ENCODE measurements at places on chromosomes 1 and 21.

DNA sequence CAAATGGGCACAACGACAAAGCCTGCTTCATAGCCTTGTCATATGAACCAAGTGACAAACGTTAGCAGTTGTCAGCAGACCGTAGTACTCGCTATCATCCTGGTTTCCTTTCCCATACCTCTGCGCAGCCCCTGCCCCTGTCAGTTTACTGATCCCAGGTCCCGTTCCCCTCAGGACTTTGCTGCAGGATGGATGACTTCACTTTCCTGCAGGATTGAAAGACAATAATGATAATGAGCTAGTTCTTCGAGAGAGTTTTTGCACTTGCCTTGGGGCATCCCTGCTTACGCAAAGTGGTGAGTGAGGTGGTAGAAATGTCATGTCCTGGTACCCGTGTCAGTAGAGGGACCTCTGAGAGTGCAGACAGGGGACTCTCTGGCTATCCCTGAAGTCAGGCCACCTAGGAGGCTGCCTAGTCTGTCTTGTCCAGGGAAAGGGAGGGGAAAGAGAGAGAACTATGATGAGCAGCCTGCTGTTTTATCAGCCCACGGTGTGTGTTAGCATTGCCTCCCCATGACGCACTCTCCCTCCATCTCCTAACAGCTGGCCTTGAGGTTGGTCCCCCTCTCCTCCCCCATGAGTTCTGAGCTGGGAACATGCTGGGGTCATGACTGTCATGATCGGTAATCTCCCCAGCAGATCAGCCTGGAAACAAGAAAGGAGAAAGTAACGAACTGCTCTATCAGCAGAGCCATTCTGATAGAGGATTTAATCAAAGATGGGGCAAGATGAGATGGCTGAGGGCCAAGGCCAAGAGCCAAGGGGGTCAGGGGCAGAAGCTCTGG lies 53.7 kb downstream of the ELK4 start:
- no peak for DNase-seq

- DNase-seq = no peak
These were observed 112.9 kb downstream of the HLX start for GRCh38 chr1:220991959-220992704.

- no peak for DNase-seq
These were observed 22.3 kb upstream of the RGS16 start for GRCh38 chr1:182626527-182626926.

- no peak for DNase-seq
These were observed 8.5 kb downstream of the WNT2B start for GRCh38 chr1:112517231-112517630.

DNA sequence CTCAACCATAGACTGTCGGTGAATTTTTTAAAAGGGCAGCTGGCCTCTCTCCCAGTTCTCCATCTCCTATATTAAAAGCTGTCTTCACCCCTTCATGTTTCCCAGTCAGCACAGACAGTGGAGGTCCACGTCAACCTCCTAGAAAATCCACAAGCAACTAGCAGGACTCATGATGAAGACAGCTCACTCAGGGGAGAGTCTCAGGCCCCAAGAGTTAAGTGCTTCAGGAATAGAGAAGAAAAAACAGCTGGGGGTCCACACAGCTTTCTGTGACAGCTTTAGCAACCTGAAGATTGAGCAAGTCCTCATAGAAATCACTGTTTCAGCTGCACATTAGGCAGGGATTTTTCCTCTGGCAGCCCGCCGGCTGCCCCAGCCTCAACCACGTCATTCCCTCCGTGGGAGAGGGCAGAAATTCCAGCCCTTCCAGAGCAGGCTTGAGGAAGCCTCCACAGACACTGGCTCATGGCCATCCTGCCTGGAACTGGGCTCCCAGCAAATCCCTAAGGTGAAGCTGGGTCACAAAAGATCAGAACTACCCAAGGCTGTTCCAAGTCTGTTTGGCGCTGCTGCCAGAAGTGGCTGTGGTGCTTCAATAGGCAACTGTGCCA lies 15.2 kb downstream of the GPR161 start:
- no peak for DNase-seq

DNA sequence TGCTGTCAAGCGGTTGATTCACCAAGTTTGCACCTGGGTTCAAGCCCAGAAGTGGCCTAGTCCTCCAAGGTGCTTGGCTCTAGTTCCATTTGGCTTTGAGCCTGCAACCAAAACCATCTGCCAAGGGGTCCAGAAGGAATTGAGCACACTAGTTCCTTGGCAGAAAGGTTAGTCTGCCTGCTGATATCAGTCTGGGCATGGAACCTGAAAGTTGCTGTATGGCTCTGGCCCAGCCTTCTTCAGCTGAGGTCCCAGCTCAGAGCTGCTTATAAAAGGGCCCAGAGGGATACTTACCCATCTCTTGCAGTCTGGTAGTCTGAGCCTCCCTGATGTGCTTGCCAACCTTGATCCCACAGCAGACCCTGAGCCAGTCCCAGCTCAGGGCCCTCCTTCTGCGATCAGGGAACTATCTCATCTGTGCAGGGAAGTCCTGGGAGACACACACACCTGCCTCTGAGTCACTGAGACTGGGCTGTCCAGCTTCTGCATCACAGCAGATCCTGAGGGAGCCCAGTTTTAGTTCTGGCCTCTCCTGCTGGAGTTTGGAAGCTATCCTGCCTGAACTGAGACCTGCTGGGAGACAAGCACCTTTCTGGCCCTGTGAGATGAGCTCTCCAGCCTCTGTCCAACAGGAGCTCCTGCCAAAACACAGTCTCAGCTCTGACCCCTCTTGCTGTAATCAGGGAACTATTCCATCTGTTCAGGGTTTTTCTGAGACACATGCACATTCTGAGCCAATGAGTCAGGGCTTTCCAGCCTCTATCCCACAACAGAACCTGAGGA lies 75.8 kb downstream of the CTH start:
- no peak for DNase-seq

DNA sequence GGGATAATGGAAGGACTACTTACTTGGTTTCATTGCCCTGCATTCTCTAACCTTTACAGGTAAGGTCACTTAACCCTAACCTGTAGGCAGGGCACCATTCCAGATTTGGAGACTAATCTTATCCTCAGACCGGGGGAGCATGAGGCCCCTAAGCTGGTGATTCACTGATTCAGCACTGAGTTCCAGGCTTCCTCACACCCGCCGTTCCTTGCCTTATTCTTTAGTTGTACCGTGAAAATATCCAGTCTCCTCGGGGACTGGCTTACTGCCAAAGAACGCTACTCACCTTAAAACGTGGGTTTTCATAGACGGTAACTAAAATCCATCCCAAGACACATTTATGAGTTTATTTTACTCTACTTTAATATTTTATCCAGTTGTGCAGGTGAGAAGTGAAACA lies 44.3 kb upstream of the COL24A1 start:
- no peak for DNase-seq

DNA sequence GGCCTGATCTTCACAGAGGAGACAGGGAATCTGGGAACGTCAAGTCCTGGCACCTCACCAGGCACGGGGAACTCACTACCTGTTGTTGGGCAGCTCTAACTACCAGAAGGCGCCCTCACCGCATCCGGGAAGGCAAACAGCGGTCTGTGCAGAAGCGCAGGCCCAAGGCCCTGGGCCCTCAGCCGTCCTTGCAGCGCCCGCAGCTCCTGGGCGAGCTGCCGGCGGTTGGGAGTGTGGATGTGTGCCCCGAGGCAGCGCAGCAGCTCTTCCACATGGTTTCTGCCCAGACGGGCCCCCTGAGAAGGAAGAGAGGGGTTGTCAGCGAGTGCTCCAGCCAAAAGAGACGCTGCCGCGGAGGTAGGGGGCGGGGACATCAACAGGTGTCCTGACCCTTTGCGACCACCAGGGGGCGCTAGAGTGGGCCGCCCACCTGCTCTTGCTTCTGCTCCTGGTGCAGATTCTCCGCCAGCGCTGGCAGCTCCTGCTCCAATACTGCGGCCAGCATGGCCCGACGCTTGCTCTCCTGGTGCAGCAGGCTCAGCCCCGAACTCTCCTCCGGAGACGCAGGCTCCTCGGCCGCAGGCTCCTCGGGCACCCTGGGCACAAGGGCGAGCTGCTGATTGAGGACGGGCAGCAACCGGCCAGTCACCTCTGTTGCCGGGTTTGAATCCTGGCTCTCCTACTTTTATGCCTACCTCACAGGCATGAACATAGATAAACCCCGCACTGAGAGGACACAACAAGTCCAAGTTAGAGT lies 9.3 kb downstream of the MAP3K6 start:
- DNase-seq = peak; percentile 85

GRCh38 chr1:89706700-89707012 lies 73.7 kb downstream of the LRRC8C start:
- DNase-seq = no peak

DNA sequence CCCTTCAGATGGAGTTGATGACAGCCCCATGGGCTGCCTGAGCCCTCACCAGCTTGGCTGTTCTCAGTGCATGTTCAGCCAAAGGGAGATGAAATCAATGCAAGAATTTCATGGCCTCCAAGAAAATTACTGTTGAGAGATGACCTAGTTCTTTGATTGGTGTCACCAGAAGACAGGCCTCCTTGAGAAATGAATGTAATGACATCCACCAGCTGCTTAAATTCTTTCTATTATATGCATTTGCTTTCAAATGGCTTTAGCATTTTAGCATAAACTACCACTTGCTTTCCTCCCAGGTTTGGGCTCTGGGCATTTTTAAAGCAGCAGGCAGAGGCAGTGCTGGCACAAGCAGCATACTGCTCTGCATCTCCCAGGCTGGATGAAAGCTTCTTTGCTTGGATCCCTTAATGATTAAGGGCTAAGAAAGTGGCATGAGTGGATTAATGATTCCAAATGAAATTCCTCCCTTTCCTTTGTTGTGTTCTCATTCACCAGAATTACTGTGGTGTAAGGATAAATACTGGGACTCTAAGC lies 278.4 kb downstream of the ZNF326 start:
- DNase-seq = no peak

All from activated naive CD4-positive, alpha-beta T cell treated with Interleukin-2 at 50 U/mL for 16 hours (primary cell).